ENCODE measurements at places on chromosomes 3 and 15.

GRCh38 chr15:74631408-74631807 is 15.8 kb downstream of the CLK3 start:
- DNase-seq = no peak

DNA sequence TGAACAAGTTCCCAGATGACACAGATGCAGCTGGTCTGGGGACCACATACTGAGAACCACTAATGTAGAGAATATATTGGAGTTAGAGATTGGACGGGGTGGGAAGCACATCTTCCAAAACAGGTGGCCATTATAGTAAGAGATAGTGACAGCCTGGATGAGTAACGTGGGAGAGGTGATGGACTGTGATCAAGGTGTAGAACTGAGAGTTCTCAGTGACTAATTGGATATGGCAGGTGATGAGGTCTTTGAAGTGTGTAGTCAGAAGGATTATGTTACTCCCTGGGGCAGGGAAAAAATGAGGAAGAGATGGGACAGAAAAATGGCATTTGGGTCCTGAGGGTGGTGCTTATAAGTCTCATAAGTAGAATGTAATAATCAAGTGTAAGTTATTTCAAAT is 66.6 kb downstream of the KCNMB2 start:
- no peak for DNase-seq

DNA sequence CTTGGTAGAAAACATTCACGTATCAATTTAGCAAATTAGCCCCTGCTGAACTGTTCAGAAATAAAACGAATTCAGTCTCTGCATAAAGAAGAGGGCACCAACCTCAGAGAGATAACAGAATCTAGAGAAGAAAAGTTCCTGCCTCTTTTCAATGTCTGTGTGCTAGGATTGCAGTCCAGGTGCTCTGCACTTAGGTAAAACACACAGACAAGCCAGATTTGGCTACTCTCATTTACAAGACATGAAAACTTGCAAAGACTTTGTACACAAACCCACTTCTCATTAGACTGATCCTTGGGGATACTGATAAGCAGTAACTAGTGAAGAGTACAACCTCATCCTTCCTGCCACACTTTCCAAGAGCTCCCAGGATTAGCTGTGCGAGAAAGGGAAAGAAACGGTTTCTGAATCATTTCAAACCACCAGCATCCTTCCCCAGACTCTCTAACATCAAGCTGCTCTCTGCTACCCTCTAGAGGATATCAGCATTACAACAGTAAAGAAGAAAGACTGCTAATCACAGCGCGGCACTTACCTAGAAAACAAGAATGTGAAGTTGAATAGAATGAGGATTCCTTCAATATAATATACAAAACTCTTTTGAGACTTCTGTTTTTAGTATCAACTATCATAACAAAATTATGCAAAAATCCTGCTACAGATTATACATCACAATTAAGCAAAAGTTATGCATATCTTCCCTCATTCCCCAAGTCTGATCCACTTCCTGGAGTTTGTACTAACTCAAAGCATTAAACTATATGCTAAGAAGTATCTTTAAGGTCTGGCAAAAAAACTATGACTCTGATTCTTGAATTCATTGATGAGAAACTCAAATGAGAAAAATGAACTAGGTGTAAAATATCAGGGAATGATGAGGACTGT is 306.4 kb downstream of the MAGI1 start:
- no peak for DNase-seq

- no peak for DNase-seq
These were observed 257.5 kb upstream of the LRTM1 start for GRCh38 chr3:55185380-55185779.

- DNase-seq = no peak
These were observed 437.8 kb downstream of the MAGI1 start for GRCh38 chr3:65600888-65601287.

DNA sequence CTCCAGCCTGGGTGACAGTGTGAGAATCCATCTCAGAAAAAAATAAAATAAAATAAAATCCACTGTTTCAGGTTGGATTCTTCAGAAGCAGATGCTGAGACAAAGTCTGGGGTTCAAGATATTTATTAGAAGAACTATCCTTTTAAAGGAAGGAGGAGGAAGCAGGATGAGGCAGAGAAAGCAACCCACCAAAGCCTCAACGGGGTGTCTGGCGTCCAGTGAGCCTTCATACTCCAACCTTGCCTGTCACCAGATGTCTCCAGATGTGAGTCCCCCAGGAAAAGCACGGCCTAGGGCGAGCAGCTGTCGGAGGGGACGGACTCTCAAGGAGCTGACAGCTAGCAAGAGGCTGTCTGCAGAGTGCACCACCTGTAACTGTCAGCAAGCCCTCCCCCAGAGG is 37.3 kb downstream of the MB21D2 start:
- DNase-seq = no peak

DNA sequence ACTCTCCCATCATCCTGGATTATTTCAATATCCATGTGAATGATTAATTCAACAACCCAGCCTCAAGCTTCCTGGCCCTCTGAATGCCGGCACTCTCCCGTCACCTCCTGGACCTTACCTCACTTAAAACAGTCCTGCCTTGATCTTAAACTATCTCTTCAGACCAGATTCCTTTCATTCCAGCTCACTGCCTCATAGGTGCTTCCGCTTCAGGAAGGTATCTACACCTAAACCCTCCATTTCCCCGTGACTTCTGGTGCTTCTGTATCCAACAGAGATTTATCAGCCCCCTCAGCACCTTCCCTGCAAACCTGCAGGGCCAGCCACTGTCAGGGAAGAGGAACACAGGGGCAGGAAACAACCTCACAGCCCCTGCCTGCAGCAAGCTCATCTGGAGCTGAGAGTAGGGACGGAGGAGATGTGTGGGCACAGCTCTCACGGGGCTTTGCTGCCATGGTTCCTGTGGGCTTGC is 98.9 kb upstream of the TJP1 start:
- DNase-seq = no peak

- DNase-seq = no peak
These were observed 182.8 kb downstream of the KCNAB1 start for GRCh38 chr3:156303001-156303707.

DNA sequence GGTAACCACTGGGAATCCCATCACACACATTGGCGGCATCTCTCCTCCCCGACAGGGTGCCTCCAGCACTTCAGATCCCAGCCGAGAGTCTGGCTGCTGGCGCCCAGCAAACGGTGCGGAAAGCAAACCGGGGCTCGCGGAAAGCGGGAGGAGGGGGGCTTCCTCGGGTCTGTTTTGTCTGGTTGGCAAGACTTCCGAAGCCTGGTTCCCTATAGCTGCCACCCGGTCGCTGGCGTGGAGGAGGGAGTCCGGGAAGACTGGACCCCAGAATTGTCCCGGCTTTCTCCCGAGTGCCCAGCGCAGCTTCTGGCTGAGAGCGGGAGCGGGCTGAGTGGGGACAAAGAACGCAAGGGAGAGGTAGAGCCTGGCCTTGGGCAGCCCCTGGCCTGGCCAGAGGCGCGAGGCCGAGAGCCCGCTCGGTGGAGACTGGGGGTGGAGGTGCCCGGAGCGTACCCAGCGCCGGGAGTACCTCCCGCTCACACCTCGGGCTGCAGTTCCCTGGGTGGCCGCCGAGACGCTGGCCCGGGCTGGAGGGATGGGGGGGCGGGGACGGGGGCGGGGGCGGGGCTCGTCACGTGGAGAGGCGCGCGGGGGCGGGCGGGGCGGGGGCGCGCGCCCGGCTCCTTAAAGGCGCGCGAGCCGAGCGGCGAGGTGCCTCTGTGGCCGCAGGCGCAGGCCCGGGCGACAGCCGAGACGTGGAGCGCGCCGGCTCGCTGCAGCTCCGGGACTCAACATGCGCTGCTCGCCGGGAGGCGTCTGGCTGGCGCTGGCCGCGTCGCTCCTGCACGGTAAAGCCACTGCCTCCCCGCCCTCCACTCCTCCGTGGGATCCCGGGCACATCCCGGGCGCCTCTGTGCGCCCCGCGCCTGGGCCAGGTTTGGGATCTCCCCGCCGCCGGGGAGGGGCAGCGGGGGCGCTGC is at the start of gene CHRNA7:
Gene CHRNA7 (plus strand): TSS at position 654 of the 920 bp plus-strand sequence. CDS start 80 bp downstream, at position 734.
- peak; percentile 56 for DNase-seq

- peak; percentile 25 for DNase-seq
These were observed 35.4 kb downstream of the BCL2L10 start for GRCh38 chr15:52076889-52077781.

DNA sequence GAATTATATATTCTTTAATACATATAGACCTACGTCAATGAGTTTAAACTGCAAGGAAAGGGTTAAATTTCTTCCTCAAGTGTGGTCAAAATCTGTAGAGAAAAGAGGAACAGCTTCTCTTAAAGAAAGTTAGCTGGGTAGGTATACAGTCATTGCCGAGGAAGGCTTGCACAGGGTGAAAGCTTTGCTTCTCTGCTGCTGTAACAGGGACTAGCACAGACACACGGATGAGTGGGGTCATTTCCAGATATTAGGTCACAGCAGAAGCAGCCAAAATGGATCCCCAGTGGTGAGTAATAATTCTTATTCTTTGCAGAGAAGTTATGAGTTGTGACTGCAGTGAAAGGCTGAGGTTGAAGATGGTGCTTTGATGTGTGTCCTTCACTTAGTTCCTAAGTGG is at the start of gene CD86:
Gene CD86 (plus strand): TSS at position 148 of the 400 bp plus-strand sequence. CDS start 128 bp downstream, at position 276.
- no peak for DNase-seq

GRCh38 chr15:76764004-76764403 is 141.1 kb downstream of the SCAPER start:
- DNase-seq = no peak

- no peak for DNase-seq
These were observed 23.4 kb upstream of the GATM start for GRCh38 chr15:45401665-45402161.

DNA sequence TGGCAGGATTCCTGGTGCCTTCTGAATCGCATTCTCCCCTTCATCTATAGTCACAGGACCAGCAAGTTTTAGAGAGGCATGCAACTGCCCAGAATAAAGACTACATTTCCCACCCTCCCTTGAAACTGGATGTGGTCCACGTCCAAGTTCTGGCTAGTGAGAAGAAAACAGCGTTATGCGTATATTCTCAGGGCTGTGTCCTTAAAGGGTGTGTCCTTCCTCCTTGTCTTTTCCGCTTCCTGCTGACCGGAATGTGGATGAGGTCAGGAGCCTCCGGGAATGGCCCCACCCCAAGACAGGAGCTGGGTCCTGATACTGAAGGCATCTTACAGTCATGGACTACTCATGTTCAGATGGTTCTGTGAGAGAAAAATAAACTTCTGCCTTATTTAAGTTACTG is 20.2 kb downstream of the CHST2 start:
- no peak for DNase-seq

Measured in stimulated activated CD4-positive, alpha-beta T cell treated with anti-CD3 and anti-CD28 coated beads, Interleukin-15, amount 100 ng/mL, for 24 hours (primary cell).